Right ventricle myocardium inferior (tissue), 1 donor: ENCODE measurements at places on chromosomes 3 and 15. TPM values are rescaled to one million over a fixed set of nuclear protein-coding genes. Genes with fewer than 3 reads are reported as not detected.

Gene ANKRD34C
- 0.11 TPM for total RNA-seq

Gene DGKG
- 31.1 TPM for total RNA-seq

GRCh38 chr15:44081026-44082013 is 113.8 kb downstream of the FRMD5 start:
- no peak for DNase-seq

DNA sequence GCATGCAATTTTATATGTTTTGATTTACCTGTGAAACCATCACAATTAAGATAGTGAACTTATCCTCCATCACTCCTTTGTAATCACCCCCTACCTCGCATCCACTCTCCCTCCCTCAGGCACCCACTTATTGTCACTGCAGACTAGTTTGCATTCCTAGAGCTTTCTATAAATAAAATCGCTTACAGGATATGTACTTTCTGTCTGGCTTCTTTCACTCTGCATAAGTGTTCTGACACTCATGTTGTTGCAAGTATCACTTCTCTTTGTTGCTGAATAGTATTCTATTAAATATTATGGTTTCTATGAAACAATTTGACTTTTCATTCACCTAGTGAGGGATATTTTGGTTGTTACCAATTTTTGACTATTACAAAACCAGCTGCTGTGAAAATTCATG is 139.3 kb downstream of the RSRC1 start:
- DNase-seq, result no peak

Gene SNRK
- 18.9 TPM for total RNA-seq

- DNase-seq, result no peak
Observed at GRCh38 chr15:74791667-74792066, 9.8 kb downstream of the CSK start.

- DNase-seq, result no peak
Observed at GRCh38 chr3:167304077-167304476, 76.0 kb downstream of the ZBBX start.

GRCh38 chr3:119759962-119760361 is 21.9 kb upstream of the NR1I2 start:
- no peak for DNase-seq
